Right hindlimb (tissue), 1 donor: ENCODE measurements at places on chromosomes 7 and 10.

DNA sequence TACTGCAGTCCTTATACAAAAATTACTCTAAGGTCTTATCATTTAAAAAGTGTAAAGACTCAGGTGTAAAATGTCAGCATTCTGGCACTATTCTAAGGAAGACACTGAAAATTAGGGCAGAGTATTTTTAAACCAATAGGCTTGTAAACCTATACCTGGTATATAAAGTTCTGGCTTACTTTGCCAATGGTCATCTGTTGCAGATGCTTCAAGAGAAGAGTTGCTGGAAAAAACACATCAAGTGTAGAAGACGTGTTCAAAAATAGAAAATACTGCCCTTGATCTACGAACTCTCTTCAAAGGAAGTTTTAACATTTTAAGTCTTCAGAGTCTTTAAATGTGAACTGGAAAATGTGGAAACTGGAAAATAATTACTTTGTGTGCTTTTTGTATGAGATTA lies 23.9 kb downstream of the NT5C3A start:
- no peak for DNase-seq

DNA sequence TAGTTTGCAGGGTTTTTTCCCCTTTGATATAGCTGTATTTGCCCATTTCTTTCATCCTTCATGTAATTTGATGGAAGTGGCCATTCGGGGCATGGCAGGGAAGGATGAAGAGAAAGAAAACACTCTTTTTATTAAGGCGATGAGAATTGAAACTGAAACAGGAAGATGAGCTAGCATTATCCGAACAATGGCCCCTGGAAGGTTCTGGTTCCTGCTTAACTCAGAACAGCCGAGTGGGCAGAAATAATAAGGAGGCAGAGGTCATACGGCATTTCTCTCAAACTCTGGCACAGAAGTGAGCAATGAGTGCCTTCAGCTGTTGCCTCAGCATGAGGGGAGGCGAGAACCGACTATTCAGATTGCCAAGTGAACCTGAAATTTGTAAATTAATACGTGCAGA lies 113.2 kb upstream of the MYO3A start:
- no peak for DNase-seq

DNA sequence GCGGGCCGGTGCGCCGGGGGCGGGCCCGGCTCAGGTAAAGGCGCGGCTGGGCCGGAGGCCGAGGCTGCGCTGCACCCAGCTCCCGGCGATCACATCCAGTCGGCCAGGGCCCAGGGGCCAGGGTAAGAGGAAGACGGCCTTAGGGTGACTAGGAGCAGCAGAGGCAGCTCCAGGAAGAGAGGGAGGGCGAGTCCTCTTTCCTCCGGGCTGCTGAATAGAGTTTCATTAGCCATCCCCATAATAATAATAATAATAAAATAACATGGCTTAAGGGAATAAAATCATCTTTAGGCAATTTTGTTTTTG lies 44.8 kb upstream of the CDK1 start:
- no peak for DNase-seq

DNA sequence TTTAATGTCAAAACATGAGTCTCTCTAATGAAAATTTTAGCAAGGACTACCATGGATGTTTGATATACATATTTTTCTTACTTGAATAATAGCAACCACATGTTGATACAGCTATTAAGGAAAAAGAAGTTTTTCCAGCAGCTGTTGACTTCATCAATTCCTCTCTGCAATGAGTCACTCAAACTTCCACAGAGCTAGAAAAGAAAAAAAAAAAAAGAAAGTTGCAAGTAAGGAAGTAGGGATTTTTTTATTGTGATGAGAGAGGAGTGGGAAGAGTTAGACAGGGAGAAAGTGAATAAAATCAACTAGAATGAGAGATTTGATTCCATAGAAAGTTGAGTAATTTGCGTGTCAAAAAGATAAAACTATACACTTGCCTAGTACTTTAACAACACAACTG lies 46.2 kb downstream of the CAV1 start:
- no peak for DNase-seq

GRCh38 chr7:81715984-81716588 lies 53.8 kb downstream of the HGF start:
- DNase-seq: no peak
